ENCODE measurements at places on chromosomes 1 and 21. TPM values are rescaled to one million over a fixed set of nuclear protein-coding genes. Genes with fewer than 3 reads are reported as not detected.

DNA sequence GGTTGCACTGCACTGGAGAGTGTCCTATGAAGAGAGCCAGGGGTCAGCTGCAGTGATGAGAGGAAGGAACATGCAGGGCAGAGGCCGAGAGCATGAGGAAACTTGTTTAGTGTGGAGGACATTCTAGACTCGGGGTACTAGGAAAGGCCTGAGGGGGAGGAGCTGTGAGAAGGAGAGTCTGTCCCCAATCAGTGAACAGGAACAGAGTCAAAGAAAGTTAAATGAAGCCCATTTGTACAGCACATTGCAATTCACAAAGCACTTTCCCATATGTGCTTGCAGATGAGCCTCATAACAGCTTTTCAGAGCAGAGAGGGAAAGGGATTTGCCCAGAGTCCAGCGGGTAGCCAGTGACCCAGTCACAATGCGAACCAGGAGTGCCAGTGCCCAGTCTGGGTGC is 83.4 kb downstream of the NAV1 start:
- DNase-seq: no peak
- H3K27ac ChIP-seq: no peak overlapping the region
- no peaks in the 10 kb centered on the region for H3K4me1 ChIP-seq
- no peaks in the 10 kb centered on the region for H3K36me3 ChIP-seq

DNA sequence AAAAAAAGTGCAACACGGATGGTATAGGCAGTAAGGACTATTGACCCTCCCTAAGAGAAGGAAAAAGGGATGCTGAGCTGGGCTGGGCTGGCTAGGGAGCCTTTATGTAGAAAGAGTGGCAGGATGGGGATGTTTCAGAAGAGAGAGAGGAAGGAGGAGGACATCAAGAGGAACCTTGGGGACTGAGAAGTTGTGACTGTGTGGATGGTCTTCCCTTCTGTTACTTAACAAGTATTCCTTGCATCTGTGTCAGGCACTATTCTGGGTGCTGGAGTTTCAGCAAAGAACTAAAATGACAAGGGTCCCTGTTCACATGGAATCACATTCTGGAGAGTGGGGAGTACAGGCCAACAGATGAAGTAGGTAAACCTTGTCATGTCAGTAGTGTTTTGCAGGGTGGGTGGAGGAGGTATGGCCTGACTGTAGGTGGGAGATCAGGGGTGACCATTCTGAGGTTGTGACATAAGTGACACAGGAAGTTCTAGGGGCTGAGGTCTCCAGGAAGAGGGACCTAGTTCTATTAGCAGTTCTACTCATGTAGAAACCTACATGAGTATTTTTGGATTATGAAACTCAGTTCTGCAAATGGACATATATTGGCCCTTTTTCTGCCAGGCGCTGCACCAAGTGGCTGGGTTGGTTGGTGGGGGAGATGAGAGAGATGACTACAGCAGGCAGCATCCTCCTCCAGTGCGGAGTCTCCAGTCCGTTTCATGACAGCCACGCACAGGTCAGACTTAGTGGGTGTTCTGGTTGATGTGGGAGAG is 53.8 kb downstream of the PRDM2 start:
- DNase-seq: no peak
- no peaks in the 10 kb centered on the region for H3K36me3 ChIP-seq
- H3K4me1 ChIP-seq: peaks cover 74% of the 10 kb centered on the region
- H3K27ac ChIP-seq: no peak overlapping the region
- H3K4me3 ChIP-seq: no peak overlapping the region

- no peak overlapping the region for H3K4me3 ChIP-seq
- H3K27ac ChIP-seq: no peak overlapping the region
- H3K36me3 ChIP-seq: peaks cover 12% of the 10 kb centered on the region
- no peak for DNase-seq
- H3K27me3 ChIP-seq: no peaks in the 10 kb centered on the region
- H3K4me1 ChIP-seq: no peaks in the 10 kb centered on the region
Observed at GRCh38 chr21:32337206-32337605, 38.6 kb downstream of the MRAP start.

- no peak overlapping the region for H3K4me3 ChIP-seq
- no peak for DNase-seq
- no peak overlapping the region for H3K27ac ChIP-seq
- peaks cover 5% of the 10 kb centered on the region for H3K4me1 ChIP-seq
- no peaks in the 10 kb centered on the region for H3K36me3 ChIP-seq
Observed at GRCh38 chr1:119323216-119323982, 45.2 kb upstream of the HAO2 start.

DNA sequence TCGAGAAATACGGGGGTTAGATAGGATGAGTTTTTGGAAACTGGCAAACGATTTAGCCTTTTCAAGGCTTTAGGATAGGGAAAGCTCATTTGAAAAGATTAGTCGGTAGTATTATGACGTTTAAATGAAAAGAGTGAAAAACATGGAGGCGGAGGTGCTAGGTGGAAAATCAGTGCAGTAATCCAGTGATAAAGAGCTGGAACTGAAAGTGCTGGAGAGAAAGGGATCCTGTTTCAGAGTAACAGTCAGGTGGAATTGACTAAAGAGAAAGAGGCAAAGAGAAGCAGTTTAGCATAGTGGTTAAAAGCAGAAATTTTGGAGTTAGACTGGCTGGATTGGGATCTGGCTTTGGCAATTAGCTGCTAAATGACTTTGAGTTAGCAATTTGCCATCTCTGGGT is 945 bp downstream of the WDR3 start:
- peak; percentile 8 for DNase-seq

DNA sequence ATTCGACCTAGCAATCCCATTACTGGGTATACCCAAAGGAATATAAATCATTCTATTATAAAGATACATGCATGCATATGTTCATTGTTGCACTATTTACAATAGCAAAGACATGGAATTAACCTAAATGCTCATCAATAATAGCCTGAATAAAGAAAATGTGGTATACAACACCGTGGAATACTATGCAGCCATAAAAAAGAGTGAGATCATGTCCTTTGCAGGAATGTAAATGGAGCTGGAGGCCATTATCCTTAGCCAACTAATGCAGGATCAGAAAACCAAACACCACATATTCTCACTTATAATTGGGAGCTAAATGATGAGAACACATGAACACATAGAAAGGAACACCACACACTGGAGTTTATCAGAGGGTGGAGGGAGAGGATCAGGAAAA is 69.5 kb upstream of the TNR start:
- H3K4me1 ChIP-seq: no peaks in the 10 kb centered on the region
- no peak for DNase-seq

DNA sequence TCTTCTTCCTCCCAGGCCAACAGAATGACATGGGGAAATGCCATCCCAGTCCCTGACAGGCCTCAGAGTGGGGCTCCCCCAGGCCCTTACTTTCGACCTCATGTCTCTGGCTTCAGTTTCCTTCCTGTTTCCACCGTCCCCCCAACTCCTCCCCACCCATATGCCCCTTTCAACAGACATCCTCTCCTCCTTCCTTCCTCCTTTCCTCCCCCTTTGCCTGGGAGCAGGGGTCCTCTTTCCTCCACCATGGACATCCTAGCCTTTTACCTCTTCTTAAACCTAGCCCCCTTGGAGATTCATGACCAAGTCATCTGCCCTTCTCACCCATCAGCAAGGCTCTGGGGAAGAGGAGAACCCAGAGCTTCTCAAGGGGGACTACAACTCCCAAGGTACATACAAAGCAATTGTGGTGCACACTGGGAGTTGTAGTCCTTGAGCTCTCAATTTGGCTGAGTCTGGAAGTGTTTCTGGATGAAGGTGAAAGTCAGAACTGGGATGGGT is 4.0 kb downstream of the ZBTB7B start:
- peaks cover 10% of the 10 kb centered on the region for H3K36me3 ChIP-seq
- no peaks in the 10 kb centered on the region for H3K27me3 ChIP-seq
- H3K4me1 ChIP-seq: peaks cover 78% of the 10 kb centered on the region
- DNase-seq: peak; percentile 79
- H3K27ac ChIP-seq: peak overlapping the region; percentile 80

GRCh38 chr1:172909606-172910326 is 141.0 kb downstream of the TNFSF18 start:
- H3K4me1 ChIP-seq: peaks cover 20% of the 10 kb centered on the region
- no peak overlapping the region for H3K4me3 ChIP-seq
- no peaks in the 10 kb centered on the region for H3K27me3 ChIP-seq
- no peak for DNase-seq
- no peak overlapping the region for H3K27ac ChIP-seq

GRCh38 chr21:18725653-18726052 is 322.1 kb upstream of the TMPRSS15 start:
- no peaks in the 10 kb centered on the region for H3K4me1 ChIP-seq
- H3K27me3 ChIP-seq: no peaks in the 10 kb centered on the region
- H3K27ac ChIP-seq: no peak overlapping the region
- no peak overlapping the region for H3K4me3 ChIP-seq
- no peaks in the 10 kb centered on the region for H3K36me3 ChIP-seq

- H3K4me3 ChIP-seq: no peak overlapping the region
- H3K27me3 ChIP-seq: no peaks in the 10 kb centered on the region
- no peaks in the 10 kb centered on the region for H3K4me1 ChIP-seq
- H3K36me3 ChIP-seq: no peaks in the 10 kb centered on the region
Observed at GRCh38 chr1:15236321-15236721, 10.7 kb upstream of the FHAD1 start.

DNA sequence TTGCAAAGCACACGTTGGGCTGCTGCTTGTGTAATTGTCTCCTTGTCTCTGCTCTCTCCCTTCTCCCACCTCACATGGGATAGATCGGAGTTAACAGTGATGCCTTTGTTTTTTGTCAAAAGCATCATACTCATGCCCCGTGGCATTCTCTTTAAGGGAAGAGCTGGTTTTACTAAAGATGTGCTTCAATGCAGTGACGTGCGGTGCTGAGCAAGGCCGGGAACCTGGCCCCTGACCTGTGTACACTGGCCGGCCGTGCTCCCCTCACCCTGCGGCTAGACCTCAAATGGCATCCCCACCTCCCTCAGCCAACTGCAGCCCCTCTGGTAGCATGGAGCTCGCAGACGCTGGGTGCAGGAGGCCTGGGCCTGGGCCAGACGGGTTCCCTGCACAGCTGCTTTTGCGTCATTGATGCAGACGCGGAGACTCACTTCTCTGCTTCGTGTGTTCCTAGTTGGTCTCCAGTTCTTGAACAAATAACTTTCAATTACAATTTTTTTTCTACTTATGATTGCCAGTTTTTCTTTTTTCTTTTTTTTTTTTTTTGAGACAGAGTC is 19.9 kb downstream of the AGPAT3 start:
- no peaks in the 10 kb centered on the region for H3K36me3 ChIP-seq
- DNase-seq: no peak
- H3K27me3 ChIP-seq: no peaks in the 10 kb centered on the region

DNA sequence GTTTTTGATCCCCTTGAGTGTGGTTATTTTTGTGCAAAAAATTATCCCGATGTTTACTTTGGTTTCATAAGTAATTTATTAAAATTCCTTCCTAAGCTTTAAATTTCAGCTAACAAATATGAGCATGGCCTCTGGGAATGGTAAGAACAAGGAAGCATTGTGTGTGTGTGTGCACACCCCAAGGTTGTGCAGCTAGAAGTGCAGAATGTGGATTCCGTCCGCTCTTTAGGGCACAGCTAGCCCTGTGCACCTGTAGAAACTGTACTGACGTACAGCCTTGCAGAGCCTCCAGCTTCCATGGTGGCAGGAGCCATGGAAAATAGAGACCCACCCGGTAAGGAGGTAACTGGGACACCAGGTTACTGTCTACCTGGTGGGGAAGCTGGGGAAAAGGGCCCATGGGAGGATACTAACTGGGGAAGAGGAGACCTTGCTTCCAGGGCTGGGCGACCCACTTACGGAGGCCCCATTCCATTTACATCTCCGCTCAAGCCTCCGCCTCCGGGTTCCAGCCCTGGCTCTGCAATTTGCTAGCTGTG is 54.7 kb downstream of the B3GALT5 start:
- no peaks in the 10 kb centered on the region for H3K4me1 ChIP-seq
- no peaks in the 10 kb centered on the region for H3K27me3 ChIP-seq
- no peak overlapping the region for H3K27ac ChIP-seq
- DNase-seq: no peak
- no peak overlapping the region for H3K4me3 ChIP-seq

DNA sequence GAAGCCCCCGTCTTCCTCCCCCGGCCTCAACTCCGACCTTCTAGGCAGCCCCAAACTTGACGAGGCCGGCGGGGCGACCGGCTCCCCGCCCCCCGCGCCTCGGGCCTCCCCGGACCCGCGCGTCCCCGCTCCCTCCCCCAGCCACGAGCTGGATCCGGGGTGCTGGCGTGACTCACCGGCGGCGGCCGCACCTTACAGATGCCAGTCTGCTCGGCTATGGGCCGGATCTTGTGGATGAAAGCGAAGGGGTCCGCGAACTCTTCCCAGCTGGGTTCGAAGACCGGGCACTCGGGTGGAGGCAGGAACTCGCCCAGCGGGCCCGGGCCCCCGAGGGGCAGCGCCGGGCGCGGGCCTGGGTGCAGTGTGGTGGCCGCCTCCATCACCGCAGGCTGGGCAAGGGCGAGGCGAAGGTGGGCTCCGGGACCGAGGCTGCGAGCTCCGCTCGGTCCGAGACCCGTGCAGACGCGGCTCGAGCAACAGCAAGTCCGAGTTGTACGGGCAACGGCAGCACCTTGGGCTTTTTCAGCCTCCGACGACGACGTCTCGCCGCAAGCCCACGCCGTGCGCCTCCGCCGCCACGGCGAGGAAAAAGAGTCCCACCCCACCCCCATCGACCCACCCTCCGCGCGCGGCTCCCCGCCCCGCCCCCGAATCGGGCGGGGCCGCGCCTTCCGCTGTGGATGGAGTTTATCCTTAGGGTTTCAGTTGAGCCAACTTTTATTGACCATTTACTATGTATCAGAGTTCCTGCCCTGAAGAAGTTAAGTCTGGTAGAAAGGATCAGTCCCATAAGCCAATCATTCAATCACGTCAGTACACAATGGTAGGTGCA is at the start of gene KDM5B:
KDM5B (minus strand) TSS at position 496 of the 832 bp plus-strand sequence; CDS start at position 380, 116 bp downstream.
- no peaks in the 10 kb centered on the region for H3K36me3 ChIP-seq
- peaks cover 34% of the 10 kb centered on the region for H3K4me1 ChIP-seq
- no peaks in the 10 kb centered on the region for H3K27me3 ChIP-seq
- H3K27ac ChIP-seq: peak within 1 kb of the TSS; percentile 77
- peak within 1 kb of the TSS; percentile 85 for H3K4me3 ChIP-seq

GRCh38 chr1:109823543-109824348 is 60.0 kb upstream of the EPS8L3 start:
- DNase-seq: no peak
- H3K27ac ChIP-seq: no peak overlapping the region
- no peak overlapping the region for H3K4me3 ChIP-seq
- H3K27me3 ChIP-seq: no peaks in the 10 kb centered on the region
- H3K4me1 ChIP-seq: no peaks in the 10 kb centered on the region

DNA sequence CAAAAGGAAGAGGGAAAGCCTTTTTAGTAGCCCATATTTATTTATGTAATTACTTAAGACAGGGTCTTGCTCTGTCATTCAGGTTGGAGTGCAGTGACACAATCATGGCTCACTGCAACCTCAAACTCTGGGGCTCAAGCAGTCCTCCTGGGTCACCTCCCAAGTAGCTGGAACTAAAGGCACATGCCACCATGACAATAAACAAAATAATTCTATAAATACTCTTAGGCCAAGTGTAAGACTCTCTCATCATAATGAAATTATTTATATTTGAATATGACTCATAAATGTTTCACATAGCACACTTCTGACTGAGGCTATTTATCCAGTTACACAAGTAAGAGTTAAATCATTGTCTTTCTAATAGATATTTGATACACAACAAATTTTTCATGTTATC is 314.7 kb downstream of the AMY1C start:
- H3K36me3 ChIP-seq: no peaks in the 10 kb centered on the region
- no peak overlapping the region for H3K4me3 ChIP-seq
- no peaks in the 10 kb centered on the region for H3K4me1 ChIP-seq

The HSD3B1 gene
- not detected for polyA plus RNA-seq

The LRRC8C gene
- polyA plus RNA-seq: 3.9 TPM

The VWA5B1 gene
- not detected for polyA plus RNA-seq

The BCAR3 gene
- 6.7 TPM for polyA plus RNA-seq

The GNG4 gene
- polyA plus RNA-seq: not detected

The CCDC30 gene
- 1.4 TPM for polyA plus RNA-seq

The GPR25 gene
- polyA plus RNA-seq: 1.1 TPM

The NR1I3 gene
- not detected for polyA plus RNA-seq

The TNFRSF9 gene
- 0.16 TPM for polyA plus RNA-seq

The RNU1-1 gene
- not detected for polyA plus RNA-seq

The SMYD3 gene
- polyA plus RNA-seq: 13.0 TPM

The SLFNL1 gene
- polyA plus RNA-seq: 0.35 TPM

The CAPN9 gene
- not detected for polyA plus RNA-seq

The GJB4 gene
- not detected for polyA plus RNA-seq
